Caki2 (cell line): ENCODE measurements at places on chromosomes 2 and 18. TPM values are rescaled to one million over a fixed set of nuclear protein-coding genes. Genes with fewer than 3 reads are reported as not detected.

GRCh38 chr2:6077585-6077984 is 385.4 kb downstream of the SOX11 start:
- DNase-seq = no peak

DNA sequence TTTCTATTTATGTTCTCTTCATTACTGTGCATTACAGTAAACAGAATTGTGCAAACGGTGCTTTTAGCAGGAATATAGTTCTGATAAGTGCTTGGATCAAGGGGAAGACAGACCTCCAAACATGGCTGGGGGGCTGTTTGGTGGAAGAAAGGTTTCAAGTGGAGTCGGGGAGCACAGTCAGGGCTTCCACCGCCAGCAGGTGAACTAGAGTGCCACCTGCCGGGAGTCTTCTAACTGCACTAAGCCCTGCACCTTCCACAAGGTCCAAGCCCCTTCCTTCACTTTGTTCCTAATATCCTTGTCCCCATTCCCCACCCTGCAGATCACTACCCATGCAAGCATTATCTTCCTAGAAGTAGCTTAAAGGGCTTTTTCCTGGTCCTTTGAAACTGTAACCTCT is 11.1 kb downstream of the ONECUT2 start:
- no peak for DNase-seq

- no peak for DNase-seq
These were observed 196.0 kb downstream of the NR4A2 start for GRCh38 chr2:156136566-156136965.

Gene BMP10
- not detected in 2 replicates for total RNA-seq

DNA sequence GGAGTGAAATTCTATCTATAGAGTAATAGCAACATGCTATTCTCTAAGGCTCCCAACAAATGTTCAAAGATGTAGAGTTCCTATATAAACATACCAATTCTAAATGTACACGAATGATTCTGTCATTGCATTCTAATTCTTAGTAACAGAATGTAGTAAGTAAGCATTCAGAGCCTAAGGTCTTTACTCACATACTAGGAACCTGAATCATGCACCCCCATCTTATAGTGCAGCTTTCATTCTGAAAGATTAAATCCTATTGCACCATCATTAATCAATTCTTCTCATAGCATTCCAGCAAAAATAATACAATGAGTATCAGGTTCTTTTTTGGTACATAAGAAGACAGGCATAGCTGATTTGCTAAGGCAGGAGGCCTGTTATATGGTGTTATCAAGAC is 230.0 kb downstream of the NCKAP5 start:
- DNase-seq = no peak

DNA sequence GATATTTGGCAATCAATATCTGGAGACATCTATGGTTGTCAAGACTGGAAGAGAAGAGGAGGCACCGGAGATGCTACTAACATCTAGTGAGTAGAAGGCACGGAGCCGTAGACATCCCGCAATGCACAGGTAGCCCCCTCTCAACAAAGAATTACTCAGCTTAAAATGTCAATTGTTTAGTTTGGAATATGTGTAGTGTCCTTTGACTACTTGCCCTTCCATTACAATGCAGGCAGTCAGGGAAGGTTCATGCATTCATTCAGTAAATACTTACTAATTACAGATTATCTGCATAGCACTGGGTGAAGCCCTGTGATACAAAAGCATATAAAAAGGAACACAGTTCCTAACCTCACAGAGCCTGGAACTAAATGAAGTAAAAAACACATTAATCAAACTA is 294.0 kb downstream of the RIT2 start:
- no peak for DNase-seq

- DNase-seq = no peak
These were observed 21.5 kb upstream of the ZSCAN30 start for GRCh38 chr18:35311496-35311895.

Gene PID1
- 0.52 and 3.6 TPM in 2 replicates for total RNA-seq

GRCh38 chr18:59631583-59632181 is 65.5 kb downstream of the CCBE1 start:
- DNase-seq = peak; percentile 2

Gene UGT1A3
- total RNA-seq = 0.78 TPM in 1 of 2 replicates, not detected in the other

Gene CCDC85A
- 0.54 and 0.70 TPM in 2 replicates for total RNA-seq

- no peak for DNase-seq
These were observed 62.4 kb downstream of the ZDBF2 start for GRCh38 chr2:206336861-206337260.

Gene LIMS2
- total RNA-seq = not detected in 2 replicates

Gene GPC1
- 117 and 134 TPM in 2 replicates for total RNA-seq

- DNase-seq = no peak
These were observed 28.4 kb downstream of the ITGA4 start for GRCh38 chr2:181485638-181485946.

DNA sequence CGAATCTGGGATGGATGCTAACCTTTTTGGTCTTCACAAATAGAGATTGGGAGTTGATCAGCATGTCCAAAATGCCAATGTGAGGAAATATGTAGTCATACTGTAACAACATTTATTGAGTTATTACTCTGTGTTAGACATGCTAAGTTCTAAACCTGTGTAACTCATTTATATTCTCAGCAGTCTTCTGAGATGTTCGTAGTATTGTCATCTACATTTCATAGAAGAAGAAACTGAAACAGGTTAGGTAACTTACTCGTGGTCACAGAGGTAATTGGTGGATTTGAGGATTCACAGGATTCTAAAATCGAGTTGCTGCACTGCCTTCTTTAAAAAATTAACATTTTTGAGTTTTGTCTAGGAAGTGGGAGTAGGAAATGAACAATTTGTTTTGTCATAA is 162.1 kb downstream of the UBE2E3 start:
- DNase-seq = no peak

DNA sequence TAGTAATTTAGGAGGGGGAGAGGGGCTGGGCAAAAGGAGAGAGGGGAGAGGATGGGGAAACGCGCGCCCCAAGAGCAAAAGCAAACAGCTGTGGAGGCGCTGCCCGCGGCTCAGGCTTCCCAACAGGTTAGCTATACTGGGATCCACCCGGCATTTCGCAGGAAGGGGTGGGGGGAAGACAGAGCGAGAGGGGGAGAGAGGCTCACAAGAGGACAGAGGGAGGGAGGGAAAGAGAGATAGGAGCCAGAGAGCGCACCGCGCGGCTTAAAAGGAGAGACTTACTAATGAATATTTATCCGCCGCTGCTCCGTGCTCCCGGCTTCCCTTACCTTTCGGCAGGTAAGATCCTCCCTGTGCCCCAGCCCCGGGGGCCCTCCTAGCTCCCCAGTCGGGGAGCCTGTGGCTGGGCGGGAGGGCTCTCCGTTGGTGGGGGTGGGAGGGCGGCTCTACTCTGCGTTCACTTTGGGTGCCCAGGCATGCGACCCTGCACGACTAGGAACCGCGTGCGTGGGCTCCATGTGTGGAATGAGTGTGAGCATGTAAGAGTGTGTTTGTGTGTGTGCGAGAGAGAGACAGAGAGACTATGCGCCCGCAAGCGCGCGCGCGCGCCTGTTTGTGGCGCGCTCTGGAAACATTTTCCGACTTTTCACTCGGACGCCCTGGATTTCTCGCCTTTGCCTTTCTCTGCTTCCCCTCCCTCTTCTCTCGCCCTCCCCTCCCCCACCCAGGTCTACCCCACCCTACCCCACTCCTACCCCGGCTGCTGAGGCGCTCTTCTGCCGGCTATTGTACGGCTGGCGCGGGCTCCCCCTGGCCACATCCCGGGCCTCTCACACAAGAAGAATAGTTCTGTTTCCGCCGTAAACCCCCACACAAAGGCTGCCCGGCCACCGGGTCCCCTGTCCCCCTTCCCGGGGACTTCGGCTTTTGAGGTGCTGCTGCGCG is 7.2 kb upstream of the SIX3 start:
- no peak for DNase-seq

DNA sequence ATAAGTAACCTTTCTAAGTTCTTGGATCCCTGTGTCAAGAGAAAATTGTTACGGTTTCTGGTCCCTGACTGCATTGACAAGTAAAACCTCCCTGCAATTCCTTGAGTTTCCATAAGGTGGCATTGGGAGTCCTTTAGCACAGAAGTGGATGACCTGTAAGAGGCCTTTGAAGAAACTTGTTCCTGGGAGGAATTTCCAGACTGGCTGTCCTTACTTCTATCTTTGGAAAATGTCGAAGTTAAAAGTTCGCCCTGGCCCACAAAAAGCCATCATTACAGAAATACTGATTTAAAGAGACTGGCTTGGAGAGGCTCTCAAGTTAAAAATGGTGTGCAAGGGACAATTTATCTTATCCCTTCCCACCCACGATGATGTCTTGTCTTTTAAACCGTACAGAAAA is 218.4 kb downstream of the CDH20 start:
- peak; percentile 17 for DNase-seq

DNA sequence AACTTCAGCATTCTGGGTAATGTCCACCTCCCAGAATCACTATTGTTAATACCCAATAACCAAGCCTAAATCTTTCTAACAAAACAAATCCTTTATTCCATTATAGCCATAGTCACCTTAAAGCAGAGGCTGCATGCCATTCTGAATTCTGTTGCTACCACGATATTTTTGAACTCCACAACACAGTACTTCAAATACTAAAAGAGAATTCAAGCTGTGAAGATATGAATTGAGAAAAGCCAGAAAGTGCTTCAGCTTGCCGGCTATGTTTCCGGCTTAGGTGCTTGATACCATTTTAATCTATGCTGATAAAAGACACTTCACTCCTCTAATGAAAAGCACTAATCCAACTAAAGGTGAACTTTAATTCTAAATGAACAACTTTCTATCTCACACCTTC is 41.3 kb downstream of the GAREM1 start:
- no peak for DNase-seq

Gene STARD6
- total RNA-seq = not detected in 2 replicates

DNA sequence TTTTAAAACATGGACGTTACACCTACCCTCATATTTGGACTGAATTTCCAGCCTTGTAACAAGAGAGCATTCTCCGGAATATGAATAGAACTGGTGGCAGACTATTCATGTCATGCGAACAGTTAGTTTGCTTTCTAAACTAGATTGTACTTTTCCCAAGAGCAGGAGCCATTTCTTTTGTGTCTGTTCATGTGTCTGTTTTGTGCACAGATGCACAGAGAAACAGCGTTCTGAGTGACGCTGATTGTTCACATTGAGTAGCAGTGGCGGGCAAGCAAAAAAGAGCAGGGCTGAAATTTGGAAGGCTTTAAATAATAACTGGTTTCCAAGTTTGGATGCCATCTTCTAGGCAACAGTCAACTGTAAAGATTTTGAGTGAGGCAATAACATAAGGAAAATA is 200.3 kb downstream of the NRXN1 start:
- no peak for DNase-seq

- no peak for DNase-seq
These were observed 9.9 kb downstream of the TMEM37 start for GRCh38 chr2:119441376-119442225.

DNA sequence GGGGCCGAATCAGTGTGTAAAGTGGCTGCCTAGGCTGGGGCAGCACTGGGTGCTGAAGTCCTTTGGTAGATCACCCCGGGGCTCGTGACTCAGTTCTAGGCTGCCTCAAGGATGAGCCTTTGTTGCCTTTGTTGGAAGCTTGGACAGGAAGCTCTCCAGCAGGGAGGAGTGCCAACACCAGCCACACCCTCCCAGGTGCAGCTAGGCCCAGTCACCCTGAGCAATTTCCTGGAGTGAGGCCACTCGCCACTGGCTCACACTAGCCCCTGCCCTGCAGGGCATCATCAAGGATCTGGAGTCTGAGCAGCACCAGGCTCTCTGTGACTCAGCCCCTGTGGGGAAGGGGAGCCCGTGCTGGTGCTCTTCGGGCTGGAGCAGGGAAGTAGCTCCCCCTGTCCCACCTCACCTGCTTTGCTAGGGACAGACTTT is 6.7 kb upstream of the SDC1 start:
- peak; percentile 65 for DNase-seq

DNA sequence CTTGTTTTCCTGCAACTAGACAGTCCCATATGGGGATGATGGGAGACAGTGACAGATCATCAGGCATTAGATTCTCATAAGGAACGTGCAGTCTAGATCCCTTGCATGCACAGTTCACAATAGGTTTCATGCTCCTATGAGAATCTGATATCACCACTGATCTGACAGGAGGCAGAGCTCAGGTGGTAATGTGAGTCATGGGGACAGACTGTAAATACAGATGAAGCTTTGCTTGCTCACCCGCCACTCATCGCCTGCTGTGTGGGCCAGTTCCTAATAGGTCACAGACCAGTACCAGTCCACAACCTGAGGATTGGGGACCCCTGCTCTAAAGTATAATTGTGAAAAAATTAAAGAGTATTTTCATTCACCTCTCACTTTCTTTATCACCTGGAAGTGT is 23.6 kb upstream of the RAB1A start:
- DNase-seq = no peak

DNA sequence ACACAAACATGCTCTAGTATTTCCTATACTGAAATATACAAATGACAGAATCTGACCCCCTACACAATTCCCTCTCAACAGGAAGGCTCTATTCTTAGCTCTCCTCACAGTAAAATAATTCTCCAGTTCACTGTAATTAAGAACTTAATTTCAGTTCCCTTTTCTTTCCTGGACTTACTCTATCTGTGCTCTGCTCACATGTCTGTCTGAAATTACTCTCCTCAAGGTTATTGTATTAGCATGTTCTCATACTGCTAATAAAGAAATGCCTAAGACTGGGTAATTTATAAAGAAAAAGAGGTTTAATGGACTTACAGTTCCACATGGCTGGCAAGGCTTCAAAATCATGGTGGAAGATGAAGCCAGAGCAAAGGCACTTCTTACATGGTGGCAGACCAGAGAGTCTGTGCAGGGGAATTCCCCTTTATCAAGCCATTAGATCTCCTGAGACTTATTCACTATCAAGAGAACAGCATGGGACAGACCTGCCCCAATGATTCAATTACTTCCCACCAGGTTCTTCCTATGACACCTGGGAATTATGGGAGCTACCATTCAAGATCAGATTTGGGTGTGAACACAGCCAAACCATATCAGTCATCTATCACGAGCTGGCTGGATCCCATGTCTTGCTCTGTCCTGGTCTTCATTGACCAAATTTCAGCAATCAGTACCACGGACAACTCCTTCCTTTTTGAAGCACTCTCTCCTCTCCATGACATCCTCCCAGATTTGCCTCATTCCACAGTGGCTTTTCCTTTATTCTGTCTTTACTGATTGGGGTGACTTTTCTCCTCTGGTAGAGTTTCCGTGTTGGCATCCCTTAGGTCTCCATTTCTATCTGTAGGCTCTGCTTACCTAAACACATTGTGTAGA is 110.9 kb downstream of the GALR1 start:
- DNase-seq = no peak

Gene GREB1
- 0.20 and 0.91 TPM in 2 replicates for total RNA-seq

Gene CIB4
- total RNA-seq = not detected in 2 replicates
